ENCODE measurements at places on chromosomes 1 and 21. TPM values are rescaled to one million over a fixed set of nuclear protein-coding genes. Genes with fewer than 3 reads are reported as not detected.

Gene SPRR3
- not detected for total RNA-seq

GRCh38 chr1:55670331-55671082, 455.3 kb upstream of the USP24 start:
- no peaks in the 10 kb centered on the region for H3K36me3 ChIP-seq
- H3K4me3 ChIP-seq: no peak overlapping the region
- H3K4me1 ChIP-seq: peaks cover 9% of the 10 kb centered on the region

Gene C1orf226
- under 0.01 TPM for total RNA-seq

DNA sequence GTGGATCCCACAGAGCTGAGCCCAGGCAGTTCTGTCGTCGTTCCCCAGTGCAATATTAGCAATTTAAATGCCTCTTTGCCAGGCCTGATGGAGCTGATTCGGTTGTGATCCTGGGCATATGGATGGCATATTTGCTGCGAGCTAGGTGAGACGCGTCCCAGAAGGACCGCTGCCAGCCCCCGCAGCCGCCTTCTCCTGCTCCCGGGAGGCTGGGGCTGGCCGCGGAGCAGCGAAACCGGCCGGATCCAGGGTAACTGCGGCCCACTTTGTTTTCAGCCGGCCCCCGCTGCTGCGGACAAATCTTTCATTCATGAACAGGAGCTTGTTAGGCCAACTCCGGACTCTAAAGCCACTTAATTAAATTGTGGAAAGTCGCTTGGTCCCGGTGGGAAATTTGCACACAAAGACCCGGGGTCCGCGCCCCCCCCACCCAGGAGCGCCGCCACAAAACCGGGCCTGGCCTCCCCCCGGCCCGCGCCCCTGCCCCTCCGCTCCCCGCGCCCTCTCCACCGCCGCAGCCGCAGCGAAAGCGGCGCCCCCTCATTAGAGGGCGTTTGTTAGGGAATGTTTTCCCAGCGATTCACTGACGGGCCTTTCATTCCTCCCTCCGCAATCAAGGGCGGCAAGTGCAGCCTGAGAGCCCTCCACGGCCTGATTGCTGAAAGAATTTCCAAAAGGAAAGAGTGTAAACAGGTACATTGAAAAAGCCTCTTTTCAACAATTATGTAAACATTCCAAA, 383.3 kb downstream of the RRAGC start:
- H3K36me3 ChIP-seq: no peaks in the 10 kb centered on the region
- no peaks in the 10 kb centered on the region for H3K27me3 ChIP-seq
- no peaks in the 10 kb centered on the region for H3K4me1 ChIP-seq
- no peak overlapping the region for H3K4me3 ChIP-seq
- H3K27ac ChIP-seq: no peak overlapping the region

- H3K4me3 ChIP-seq: peak overlapping the region; percentile 56
- peaks cover 44% of the 10 kb centered on the region for H3K4me1 ChIP-seq
- peaks cover 41% of the 10 kb centered on the region for H3K36me3 ChIP-seq
- H3K27me3 ChIP-seq: no peaks in the 10 kb centered on the region
Observed at GRCh38 chr1:16145030-16145661, 10.7 kb downstream of the EPHA2 start.

Gene LAMB3
- total RNA-seq: 23.3 TPM

- peaks cover 6% of the 10 kb centered on the region for H3K4me1 ChIP-seq
- no peak for DNase-seq
- H3K36me3 ChIP-seq: no peaks in the 10 kb centered on the region
Observed at GRCh38 chr1:109556563-109556962, 8.1 kb downstream of the GNAI3 start.

Gene CCDC181
- total RNA-seq: 0.66 TPM

DNA sequence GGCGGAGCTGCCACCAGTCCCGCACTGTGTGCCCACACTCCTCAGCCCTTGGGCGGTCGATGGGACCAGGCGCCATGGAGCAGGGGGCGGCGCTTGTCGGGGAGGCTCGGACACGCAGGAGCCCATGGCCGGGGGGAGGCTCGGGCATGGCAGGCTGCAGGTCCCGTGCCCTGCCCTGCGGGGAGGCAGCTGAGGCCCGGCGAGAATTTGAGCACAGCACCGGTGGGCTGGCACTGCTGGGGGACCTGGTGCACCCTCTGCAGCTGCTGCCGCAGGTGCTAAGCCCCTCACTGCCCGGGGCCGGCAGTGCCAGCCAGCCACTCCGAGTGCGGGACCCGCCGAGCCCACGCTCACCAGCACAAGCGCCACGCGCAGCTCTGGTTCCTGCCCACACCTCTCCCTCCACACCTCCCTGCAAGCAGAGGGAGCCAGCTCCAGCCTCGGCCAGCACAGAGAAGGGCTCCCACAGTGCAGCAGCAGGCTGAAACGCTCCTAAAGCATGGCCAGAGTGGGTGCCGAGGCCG, 267.7 kb downstream of the RYR2 start:
- H3K27me3 ChIP-seq: no peaks in the 10 kb centered on the region
- H3K27ac ChIP-seq: no peak overlapping the region
- no peak for DNase-seq
- H3K4me3 ChIP-seq: no peak overlapping the region

Data from fibroblast of lung (primary cell).